ENCODE measurements at places on chromosomes 12 and 14.

DNA sequence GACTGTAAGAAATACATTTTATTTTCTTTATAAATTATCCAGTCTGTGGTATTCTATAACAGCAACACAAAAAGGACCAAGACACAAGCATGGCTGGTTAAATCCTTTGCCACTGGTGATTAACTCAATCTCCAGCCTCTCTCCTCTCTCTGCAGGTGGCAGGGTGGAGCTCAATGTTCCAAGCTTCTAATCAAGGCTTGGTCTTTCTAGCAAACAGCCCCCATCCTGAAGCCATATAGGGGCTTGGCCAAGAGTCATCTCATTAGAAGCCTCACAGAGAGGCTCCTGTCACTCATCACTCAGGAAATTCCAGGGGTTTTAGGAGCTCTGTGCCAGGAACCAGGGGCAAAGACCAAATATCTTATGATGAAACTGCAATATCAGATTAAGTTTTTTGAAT, 12.0 kb downstream of the C12orf75 start:
- DNase-seq, result no peak

DNA sequence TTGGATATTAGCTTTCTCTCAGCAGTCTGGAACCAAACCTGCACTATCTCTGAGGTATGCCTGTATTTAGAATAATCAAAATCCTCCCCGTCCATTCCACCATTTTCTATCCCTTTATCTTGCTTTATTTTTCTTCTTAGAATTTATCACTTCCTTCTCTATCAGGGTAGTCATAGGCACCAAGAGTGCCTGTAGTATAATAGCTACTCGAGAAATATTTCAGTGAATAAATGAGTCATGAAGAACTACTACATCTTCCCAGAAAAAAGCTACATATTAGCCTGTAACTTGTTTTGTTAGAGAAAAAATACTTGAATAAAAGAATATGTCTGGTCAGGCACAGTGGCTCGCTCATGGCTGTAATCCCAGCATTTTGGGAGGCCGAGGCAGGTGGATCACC, 4.3 kb downstream of the SLC2A14 start:
- DNase-seq, result no peak

DNA sequence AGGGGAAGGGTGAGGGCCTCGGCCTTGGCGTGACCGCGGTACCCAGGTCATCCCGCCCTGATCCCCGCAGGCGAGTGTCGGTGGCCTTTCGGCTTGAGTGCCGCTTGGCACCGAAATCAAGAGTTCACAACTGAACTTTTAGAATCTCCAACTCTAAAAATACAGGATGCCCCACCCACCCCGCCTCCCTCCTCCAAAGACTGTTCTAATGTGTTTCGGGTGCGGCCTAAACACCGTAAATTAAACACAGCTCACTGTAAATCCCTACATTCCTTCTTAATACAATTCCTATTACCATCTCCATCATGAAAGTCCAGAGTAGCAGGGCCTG, 11.4 kb downstream of the SCNN1A start:
- no peak for DNase-seq

- no peak for DNase-seq
These were observed 1.2 kb downstream of the PPM1H start for GRCh38 chr12:62933602-62934238.

DNA sequence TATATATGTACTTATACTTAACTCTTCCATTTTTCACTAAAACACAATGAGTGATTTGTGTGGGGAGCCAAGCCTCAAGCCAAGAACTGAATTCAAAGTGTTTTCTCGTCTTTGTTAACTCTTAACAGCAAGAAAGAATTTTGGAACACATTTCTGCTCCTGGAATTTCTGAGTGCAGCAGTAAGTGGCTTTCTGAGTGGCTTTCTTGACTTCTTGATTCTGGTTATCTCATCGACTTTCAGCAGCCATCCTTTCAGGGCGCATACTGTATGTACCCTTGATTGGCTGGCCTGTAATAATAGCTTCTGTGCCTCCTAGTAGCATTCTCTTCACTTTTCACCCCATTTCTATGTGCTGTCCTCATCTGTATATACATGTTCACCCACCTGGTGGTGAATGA, 157.4 kb downstream of the FBXL14 start:
- no peak for DNase-seq

DNA sequence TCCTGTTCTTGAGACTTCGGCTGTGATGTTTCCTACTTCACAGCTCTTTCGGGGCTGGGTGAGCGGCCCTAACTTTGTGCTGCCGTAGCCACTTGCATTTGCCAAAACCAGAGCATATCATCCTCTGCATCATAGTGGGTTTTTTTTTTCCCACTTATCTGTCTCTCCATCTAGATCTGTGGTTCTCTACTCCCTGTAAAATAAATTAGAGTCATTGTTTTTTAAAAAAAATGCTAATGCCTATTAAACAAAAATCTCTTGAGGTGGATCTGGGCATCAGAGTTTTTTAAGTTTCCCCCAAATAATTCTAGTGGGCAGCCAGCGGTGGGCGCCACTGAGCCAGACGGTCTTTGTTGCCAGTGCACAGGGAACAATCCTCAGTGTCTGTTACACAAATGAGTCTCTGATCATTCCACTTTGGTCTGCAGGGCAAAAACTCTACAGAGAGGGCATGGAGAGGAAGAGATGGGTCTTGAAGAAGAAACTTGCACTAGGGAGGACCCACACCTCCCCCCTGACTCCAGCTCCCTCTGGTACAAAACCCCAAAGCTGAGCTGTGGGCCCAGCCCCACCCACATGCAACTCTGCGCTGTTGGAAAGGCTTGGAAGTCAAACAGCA, 62.4 kb upstream of the BCL2L14 start:
- peak; percentile 49 for DNase-seq

DNA sequence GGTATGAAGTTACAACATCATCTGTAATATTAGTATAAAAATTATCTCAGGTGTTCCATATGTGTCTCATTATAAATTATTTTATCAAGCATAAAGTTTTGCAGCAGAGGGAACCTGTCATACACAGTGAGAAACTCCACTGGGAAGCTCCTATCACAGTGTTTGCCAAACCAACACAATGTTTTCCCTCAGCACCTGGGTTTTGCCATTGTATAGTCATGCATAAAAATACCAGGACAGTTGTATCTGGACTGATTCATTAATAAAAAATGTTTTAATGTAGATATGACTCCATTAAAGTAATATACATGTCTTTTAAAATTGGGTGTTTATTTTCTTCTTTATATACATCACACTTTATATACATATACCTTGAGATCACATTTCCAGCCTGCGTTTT, 56.6 kb downstream of the METTL25 start:
- DNase-seq, result no peak

DNA sequence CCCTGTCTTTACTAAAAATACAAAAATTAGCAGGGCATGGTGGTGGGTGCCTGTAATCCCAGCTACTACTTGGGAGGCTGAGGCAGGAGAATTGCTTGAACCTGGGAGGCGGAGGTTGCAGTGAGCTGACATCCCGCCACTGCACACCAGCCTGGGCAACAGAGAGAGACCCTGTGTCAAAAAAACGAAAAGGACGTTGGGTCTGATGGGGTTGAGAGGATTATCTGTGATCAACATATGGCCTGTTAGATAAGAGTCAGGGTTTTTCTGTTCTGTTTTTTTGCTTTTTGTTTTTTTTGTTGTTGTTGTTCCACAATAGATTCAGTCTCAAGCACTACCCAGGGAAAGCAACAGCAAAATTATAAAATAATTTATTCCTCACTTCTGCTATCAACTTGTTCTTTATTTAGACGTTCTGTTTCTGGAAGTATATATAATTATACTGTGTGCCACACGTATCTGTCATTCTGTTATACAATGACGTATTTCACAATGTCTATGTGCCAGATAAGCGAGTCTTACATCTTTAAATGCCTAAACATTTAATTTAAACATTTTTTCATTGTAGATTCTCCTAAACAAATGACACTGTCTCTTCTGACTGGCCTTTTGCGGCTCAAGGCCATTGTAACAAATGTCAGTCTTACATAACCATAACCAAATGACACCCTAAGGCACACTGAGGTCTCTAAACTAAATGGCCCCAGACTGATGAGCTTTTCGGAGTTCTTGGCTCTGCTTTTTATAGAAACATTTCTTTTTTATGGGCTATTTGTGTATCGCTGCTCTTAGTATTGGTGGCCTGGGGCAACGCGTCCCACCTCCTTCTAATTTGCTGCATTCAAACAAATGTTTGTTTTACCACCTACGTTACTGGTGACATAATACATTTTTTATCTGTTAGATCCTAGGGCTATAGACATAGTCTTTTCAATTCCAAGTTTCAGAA, 7.2 kb upstream of the P2RX4 start:
- no peak for DNase-seq

GRCh38 chr14:54768501-54769129, 134.0 kb downstream of the GCH1 start:
- DNase-seq, result no peak

DNA sequence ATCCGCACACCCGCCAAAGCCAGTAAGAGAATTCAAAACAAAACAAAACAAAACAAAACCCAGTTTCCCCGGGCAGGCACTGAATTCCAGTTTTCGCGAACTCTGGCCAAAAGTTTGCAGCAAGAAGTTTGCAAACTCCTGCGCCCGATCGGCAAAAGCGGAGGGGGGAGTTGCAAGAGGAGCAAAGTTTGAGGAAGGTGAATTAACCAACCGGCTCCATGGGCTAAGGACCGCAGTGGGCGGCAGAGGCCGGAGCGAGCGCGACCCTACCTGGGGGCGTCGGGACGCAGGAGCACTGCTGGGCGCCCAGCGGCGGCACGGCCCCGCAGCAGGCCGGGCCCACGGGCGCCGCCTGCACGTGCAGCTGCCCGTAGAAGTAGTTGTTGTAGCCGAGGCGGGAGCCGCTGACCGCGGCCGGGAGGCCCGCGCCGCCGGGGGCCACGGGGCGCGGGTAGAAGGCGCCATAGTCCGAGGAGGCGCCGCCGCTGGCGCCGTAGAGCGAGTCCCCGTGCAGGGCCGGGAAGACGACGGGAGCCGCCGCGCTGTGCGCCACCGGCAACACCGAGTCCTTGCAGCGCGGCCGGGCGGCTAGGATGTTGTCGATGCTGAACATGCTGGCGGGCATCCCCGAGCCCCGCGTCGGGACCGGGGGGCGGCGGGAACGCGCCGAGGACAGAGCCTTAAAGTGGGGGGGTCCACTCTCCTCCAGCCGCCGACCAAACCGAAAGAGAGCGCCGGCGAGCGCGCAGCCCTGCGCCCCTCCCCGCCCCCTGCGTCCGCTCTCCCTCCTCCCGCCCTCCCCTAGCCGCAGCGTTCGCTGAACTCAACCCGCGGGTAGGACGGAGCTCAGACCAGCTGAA, at the start of gene GSC:
TSS of gene GSC (minus strand) at position 723 of the 860 bp plus-strand sequence. CDS start at position 625, 98 bp downstream.
- no peak for DNase-seq

DNA sequence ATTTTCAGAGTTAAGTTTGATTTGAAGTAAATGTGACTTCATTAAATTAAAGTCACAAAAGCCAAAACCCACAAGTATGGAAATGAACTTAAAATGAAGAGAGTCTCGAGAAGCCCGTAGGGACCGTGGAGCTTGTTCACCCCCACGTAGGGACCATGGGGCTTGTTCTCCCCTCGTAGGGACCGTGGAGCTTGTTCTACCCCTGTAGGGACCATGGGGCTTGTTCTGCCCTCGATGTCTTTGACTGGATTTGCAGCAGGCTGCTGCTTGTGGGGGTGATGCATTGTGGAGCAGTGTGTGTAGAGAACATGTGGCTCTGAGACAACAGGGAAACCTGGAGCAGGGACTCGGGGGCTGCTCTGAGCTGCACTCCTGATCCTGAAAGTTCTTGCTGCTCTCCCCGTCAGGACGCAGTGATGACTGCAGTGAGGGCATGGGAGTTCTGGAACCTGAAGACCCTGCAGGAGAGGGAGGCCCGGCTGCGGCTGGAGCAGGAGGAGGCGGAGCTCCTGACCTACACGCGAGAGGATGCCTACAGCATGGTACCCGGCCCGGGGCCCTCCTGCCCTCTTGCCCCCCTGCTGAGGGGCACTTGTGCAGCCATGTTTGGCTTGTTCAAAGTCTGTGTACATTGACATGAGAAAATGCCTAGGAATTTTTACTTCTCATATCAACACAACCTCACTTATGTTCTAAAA, 94.2 kb downstream of the EP400 start:
- DNase-seq, result no peak

- DNase-seq, result no peak
These were observed 47.5 kb downstream of the MRPL42 start for GRCh38 chr12:93514853-93515252.

DNA sequence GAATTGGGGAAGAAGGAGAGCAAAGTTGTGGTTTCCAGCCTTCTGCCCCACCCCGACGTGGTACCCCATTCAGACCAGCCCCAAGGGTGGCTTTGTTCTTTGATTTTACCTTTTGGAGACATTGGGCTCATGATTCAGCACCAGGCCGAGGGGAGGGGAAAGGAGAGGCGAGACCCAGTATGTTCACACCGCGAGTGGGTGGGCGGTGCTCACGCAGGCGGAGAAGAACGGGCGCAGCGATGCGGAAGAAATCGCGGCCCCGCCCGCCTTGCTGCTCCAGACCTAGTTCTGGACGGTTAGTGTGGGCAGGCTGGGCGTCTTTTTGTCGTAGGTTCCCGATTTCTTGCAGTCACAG, 963 bp downstream of the ATL1 start:
- peak; percentile 51 for DNase-seq

DNA sequence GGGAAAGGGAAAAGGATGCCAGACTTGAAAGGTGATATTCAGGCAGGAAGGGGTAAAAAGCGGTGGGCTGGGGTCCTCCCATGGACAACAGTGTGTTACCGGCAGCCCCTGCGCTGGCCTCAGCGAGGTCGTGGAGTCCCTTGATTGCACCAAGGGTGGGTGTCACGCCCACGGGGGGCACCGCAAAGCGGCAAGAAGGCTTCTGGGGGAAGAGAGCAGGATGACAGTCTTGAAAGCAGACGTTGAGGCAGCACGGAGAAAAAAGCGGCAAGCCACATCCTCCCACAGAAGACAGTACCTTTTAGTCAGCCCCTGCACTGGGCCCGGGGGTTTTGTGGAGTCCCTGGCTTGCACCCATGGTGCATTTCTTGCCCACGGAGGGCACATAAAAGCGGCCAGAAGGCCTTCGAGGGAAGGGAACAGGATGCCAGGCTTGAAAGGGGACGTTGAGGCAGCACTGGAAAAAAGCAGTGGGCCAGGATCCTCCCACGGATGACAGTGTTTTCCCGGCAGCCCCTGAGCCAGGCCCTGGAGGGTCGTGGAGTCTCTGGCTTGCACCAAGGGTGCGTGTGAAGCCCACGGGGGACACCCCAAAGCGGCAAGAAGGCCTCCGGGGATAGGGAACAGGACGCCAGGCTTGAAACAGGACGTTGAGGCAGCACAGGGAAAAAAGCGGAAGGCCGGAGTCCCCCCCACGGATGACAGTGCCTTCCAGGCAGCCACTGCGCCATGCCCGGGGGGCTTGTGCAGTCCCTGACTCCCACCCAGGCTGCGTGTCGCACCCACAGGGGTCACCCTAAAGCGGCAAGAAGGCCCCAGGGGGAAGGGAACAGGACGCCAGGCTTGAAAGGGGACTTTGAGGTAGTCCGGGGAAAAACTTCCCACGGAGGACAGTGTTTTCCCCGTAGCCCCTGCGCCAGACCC, 162.2 kb upstream of the ALG10B start:
- DNase-seq, result no peak

GRCh38 chr12:98908866-98909265, 263.8 kb downstream of the APAF1 start:
- DNase-seq, result no peak

DNA sequence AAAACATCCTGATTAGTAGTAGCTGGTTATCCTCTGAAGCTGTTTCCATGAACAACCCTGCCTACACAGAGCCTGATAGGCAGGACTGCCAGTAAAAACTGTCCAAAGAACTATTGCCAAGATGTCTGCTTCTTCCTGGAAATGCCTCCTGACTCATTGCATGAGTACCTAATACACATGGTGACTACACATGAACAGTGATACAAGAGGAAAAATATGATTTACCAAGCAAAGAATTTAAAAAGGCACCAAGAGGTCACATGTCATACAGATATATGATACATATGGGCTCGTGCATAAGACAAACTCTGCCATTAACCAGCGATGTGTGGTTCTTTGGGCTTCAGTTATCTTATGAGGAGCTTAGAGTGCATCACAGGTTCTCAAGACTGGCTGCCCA, 552.3 kb downstream of the SLC16A7 start:
- no peak for DNase-seq

All from stimulated activated CD8-positive, alpha-beta memory T cell treated with anti-CD3 and anti-CD28 coated beads, Interleukin-7, amount 100 ng/mL, for 48 hours (primary cell).